Activated effector memory CD4-positive, alpha-beta T cell treated with anti-CD3 and anti-CD28 coated beads, Interleukin-2, amount 50 U/mL, for 16 hours (primary cell): ENCODE measurements at places on chromosomes 3 and 15.

DNA sequence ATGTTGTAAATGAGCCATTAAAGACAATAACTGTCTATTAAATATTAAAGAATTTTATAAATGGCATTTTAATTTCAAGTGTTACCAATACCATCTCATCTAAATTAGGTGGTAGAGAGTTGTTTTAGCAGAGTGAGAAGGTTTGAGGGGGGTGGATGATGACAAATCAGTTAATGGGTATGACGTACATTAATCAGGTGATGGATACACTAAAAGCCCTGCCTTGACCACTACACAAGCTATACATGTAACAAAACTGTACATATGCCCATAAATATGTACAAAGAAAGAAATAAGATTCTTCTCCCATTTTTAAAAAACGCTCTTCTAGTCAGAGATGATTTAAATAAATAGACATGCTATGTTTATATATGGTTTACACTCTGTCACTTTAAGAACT lies 40.0 kb downstream of the TAFA4 start:
- DNase-seq = no peak

DNA sequence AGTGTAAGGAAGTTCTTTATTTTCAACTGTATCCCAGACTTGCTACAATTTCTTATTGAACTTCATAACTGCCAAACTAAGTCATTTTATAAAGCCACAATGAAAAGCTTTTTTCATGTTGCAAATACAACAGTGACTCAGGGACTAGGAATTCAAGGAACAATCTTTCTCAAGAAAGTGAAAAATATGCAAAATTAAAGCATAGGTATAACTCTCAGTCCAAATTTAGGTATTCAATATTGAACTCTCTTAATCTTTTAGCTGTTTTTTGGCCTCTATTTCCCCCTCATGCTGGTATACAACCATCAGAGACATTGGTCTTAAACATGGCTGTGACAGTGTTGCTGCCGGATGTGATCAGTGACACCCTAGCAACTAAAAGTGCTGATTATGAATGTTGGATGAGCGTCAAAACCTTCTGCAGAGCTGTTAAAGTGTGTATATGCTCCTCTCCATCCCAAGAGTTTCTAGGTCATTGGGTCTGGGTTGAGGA lies 476.9 kb downstream of the ZNF385D start:
- no peak for DNase-seq

- no peak for DNase-seq
Measured at GRCh38 chr3:122409446-122409845, 6.4 kb downstream of the WDR5B start.

DNA sequence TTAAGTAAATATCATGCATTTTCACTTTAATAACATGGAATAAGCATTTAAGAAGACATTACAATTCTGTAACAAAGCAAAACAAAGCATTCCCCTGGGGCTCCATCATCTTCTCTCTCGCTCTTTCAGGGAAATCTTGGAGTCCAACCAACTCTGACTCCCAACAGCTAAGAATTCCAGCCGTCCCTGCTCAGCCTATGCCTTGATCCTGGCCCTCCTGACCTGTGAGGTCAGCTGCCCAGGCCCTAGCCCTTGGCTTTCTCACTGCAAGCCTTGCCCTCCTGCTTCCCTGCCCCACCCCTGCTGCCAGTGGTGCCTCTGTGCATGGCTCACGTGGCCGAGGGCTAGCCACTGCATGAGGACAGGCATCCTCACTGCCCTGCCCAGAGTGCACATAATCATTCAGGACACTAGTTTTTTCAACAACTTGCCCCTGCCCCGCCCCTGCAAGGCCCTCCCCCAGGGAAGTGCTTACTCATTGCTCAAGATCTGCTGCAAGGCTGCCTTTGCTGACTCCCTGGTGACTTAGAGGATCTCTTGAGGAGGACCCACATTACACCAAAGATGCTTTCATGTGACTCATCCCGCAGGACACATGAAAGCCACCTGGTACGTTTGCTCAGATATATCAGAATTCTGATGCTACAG lies 37.6 kb downstream of the MTMR10 start:
- DNase-seq = no peak

- no peak for DNase-seq
Measured at GRCh38 chr3:188929137-188929536, 242.6 kb upstream of the TPRG1 start.

DNA sequence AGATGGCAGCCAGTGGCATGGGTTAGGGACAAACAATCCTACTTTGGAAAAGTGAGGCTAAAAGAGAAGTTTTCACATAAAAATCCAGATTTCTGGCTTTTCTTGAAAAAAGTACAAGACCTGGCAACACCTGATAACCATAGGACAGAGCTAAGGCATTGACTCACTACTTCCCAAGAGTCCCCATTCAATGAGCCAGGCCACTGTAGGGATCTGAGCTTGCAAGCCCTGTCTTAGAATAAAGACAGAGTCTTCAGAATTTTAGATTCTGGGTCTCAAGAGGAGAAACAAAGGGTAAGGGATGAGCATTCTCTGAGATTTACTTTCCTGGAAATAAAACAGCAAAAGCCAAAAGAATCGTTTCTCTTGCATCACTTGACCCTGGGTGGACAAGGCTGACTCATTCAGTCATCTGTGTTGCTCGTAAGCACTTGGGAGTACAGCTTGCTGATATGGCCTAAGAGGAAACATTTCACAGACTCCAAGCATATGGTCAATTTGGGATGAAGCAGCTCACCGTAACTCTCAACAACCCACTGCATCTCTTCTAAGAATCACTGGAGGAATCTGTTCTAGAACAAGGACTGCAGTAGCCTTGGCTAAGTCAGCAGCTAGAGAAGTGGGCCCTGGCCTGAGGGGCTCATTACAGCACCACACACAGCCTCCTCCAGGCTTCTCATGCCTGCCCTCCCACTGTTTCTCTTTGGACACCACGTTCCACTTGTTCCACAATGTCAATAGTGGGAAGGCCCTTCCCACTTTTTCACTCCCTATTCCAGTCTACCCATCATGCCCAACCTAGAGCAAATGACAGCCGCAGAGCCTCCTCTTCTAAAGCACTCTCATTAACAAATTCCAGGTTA lies 86.2 kb downstream of the RFTN1 start:
- DNase-seq = no peak

- DNase-seq = no peak
Measured at GRCh38 chr3:161337311-161337710, 34.0 kb downstream of the SPTSSB start.

GRCh38 chr15:29139540-29140459 lies 129.8 kb downstream of the NSMCE3 start:
- DNase-seq = peak; percentile 78

DNA sequence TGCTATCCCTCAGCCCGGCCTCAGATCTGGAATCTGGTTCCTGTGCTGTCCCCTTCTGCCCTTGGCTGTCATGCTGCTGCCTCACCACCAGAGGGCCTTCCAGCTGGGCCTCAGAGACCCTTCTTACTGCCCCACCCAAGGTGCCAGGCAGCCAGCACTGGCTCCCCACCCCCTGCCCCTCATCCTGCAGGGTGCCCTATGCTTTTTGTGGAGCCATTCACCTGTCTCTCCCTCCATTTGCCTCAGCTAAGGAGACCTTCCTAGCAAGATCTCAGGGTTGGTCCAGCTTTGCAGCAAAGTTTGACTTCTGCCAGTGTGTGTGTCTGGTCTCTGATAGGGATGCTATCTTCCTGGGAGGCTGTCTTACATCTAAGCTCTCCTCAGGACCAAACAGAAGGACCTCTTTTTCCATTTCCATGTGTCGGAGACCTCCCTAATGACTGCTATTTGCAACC lies 1.9 kb upstream of the VWA5B2 start:
- DNase-seq = peak; percentile 82

- peak; percentile 27 for DNase-seq
Measured at GRCh38 chr3:127541320-127541719, 49.2 kb downstream of the TPRA1 start.

- DNase-seq = no peak
Measured at GRCh38 chr15:69524296-69524695, 71.7 kb downstream of the RPLP1 start.

- DNase-seq = no peak
Measured at GRCh38 chr3:196645096-196645495, 5.6 kb downstream of the NRROS start.

GRCh38 chr3:61841111-61841845 lies 279.9 kb downstream of the PTPRG start:
- DNase-seq = no peak

DNA sequence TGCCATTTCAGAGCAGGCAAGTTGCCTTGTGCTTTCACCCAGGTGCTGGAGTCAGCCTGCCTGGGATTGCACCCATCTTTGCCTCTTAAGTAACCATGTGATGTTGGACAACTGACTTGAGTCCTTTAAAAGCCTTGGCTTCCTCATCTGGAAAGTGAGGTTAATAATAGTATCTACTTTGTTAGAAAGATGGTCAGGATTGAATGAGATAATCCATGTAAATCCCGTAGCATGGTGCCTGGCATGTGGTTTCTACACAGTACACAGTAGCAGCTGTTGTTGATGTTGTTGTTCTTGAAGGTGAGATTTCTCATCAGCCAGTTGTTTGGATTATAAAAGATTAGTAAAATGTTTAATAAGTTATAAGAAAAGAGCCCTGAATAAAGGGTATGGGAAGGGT lies 48.8 kb downstream of the PSMD6 start:
- DNase-seq = no peak

DNA sequence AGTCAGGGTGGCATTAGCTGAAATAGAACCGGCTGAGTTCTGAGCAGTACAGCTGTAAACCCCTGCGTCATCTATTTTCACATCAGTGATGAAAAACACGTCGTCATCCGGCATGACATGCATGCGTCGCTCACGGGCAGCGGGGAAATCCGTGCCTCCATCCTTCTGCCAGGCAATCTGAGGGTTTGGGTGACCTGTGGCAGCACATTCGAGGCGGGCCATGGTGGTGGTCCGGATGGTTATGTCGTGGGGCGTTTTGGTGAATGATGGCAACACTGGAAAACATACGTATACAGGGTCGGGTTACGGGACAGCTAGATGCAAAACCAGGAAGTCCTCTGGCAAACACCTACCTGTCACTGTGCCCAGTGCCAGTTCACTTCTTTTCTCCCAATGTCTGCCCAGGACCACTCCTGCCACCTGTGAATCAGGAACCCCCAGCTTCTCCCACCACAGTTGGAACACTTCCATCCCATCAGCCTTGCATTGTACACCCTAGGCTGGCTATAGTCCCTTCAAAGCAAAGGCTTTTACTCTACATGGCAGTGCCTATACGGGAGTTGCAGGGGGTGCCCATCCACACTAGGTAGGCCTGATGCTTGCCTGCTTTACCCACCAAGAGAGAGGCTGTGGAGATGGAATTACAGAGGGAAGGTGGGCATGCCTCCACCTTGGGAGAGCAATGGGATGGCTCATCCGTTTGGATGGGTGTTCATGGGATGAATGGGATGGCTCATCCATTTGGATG lies 116.7 kb downstream of the LRIG1 start:
- DNase-seq = no peak

- DNase-seq = no peak
Measured at GRCh38 chr3:127606981-127607595, 8.9 kb downstream of the MCM2 start.

GRCh38 chr15:58951388-58952007 lies 18.0 kb upstream of the SLTM start:
- DNase-seq = no peak

DNA sequence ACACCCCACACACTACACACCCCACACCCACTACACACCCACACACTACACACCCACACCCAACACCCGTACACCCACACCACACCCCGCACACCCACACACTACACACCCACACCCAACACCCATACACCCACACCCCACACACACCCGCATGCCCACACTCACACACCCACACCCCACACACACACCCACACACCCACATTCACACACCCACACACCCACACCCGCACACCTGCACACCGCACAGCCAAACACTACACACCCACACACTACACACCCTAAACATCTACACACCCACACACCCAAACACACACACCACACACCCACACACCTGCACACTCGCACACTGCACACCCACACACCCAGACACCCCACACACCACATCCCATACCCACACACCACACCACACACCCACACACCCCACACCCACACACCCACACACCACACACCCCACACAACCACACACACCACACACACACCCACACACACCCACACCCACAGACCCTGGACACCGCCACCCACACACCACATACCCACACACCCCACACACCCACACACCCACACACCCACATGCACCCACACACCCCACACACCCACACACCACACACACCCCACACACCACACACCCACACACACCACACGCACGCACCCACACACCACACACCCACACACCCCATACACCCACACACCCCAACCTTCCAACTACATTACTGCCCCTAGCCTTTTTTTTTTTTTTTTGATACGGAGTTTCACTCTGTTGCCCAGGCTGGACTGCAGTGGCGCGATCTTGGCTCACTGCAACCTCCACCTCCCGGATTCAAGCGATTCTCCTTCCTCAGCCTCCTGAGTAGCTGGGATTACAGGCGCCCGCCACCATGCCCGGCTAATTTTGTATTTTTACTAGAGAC lies 16.9 kb downstream of the CEP19 start:
- DNase-seq = peak; percentile 67

DNA sequence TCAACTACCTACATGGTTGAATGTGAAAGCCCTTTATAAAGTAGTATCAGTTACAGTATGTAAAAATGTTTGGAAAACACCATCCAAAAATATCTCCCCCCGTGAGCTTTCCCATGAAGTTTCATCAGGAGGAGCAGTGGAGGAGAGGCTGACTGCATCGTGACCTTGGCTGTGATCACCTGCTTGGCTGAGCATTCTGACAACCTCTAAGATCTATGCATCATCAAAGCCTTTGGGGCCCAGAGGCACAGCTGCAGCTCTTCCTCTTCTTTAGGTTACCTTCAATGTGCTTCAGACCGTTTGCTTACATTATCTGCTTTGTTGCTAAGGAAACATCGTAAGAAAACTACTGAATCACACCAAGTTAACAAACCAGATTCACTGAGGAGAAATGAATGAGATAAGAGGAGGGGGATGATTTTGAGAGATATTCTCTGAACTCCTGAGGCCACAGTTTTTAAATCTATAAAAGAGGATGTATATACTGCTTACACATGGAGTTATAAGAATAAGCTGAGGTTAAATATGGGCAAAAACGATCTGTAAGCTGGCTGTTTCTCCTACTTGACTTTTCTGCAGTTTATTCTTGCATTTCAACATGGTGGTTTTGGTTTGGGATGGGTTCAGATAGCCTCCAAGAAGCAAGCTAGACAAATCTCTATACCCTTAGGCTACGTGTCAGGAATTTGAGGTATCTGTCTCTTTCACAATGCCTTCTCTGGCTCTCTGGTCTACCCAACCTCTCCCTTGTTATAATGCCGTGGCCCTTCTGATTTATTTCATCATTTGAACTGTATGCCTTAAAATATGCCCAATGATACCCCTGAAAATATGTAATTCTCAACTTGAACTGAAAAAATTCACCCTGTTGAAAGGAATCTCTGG lies 4.0 kb downstream of the GCSAM start:
- peak; percentile 79 for DNase-seq

GRCh38 chr3:139870000-139870675 lies 64.8 kb upstream of the CLSTN2 start:
- no peak for DNase-seq

DNA sequence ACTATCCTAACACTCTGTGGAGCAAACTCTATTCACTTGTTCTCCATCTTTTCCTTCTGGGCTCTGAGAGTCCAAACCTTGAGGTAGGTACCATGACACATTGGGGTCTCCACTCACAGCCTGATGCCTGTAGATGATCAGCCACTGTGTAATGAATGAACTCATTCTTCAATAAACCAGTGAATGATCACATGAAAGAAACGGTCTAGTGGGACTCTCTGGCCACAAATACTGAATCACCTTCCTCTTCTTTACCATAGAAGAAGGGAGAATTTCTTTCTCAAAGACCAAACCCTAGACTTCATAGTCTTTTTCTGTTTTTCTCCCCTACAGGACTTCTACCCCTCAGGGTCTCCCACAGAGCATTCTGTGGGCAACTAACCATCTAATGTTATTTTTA lies 20.5 kb upstream of the ABHD2 start:
- no peak for DNase-seq
